Ascending aorta (tissue), 2 donors: ENCODE measurements at places on chromosomes 7 and 10. TPM values are rescaled to one million over a fixed set of nuclear protein-coding genes. Genes with fewer than 3 reads are reported as not detected.
A peak's percentile ranks its signal among the peaks of the same experiment; 100 is the strongest.

DNA sequence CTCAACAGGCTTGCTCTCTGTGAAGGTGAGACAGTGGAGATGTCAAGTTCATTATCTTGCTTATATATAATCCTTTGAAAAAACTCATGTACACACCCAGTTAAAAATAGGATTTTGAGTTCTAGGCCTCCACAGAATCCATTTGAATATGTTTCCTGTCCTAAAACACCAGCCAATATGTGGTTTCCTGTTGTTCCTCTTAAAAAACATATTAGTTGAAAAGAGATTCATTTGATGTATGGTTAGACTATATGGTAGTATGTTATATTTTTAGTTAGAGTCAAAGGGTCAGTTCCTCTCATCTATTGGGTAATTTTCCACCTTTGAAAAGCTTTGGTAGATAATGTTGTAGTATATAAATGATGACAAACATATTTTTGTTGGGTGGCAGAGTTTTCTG, 16.0 kb downstream of the PPP1R9A start:
- no peak overlapping the region for H3K4me3 ChIP-seq
- no peaks in the 10 kb centered on the region for H3K36me3 ChIP-seq
- no peaks in the 10 kb centered on the region for H3K27me3 ChIP-seq
- DNase-seq, result no peak

- H3K27ac ChIP-seq, result no peak within 1 kb of the TSS
- no peaks in the 10 kb centered on the region for H3K27me3 ChIP-seq
- H3K4me3 ChIP-seq, result no peak within 1 kb of the TSS
- H3K4me1 ChIP-seq, result no peaks in the 10 kb centered on the region
- no peak for DNase-seq
- H3K36me3 ChIP-seq, result no peaks in the 10 kb centered on the region
Measured at GRCh38 chr10:5404208-5405041, at the start of gene TUBAL3. TUBAL3 (minus strand) TSS chr10:5404828; CDS start chr10:5404792, 36 bp downstream.

NAT16 gene
- total RNA-seq, result not detected

XRCC2 gene
- 0.11 TPM for total RNA-seq

IRF5 gene
- not detected for total RNA-seq

- no peak overlapping the region for H3K4me3 ChIP-seq
- no peaks in the 10 kb centered on the region for H3K36me3 ChIP-seq
- no peak for DNase-seq
- H3K4me1 ChIP-seq, result no peaks in the 10 kb centered on the region
Measured at GRCh38 chr7:147081117-147081516, 964.5 kb downstream of the CNTNAP2 start.

DNA sequence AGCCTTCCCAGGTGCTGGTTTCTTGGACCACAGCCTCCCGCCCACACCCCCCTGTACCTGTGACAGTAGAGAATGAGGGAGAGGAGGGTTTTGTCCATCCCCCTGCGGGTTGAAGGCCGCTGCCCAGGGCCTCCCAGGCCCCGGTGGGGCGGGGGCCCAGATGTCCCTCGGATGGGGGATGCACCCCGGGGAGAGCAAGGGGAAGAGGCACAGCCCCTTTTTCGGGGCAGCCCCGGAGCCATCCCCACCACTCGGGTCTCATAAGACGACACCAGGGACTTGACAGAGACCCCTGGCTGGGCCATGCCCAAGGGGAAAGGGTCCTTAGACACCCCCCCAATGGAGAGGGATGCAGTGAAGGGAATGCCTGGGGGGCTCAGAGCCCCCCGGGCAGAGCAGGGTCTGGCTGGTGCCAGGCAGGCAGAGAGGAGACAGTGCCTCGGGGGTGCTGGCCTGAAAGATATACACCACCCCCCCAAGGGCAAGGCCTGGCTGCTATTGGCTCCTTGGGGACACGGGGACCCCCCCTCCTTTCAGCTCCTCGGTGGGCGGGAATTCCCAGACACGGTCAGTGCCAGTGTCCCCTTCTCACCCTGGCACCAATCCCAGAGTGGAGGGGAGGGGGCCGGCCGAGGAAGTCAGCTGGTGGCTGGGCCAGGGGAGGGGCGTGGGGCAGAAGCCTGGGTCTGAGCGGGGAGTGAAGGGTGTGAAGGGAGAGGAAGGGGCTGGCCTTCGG, 3.7 kb upstream of the SPACDR start:
- H3K27me3 ChIP-seq, result no peaks in the 10 kb centered on the region
- H3K36me3 ChIP-seq, result peaks cover 25% of the 10 kb centered on the region
- H3K4me3 ChIP-seq, result no peak overlapping the region
- no peak for DNase-seq
- peaks cover 18% of the 10 kb centered on the region for H3K4me1 ChIP-seq

- DNase-seq, result peak; percentile 42
- H3K4me1 ChIP-seq, result peaks cover 4% of the 10 kb centered on the region
- no peaks in the 10 kb centered on the region for H3K36me3 ChIP-seq
- no peak overlapping the region for H3K4me3 ChIP-seq
Measured at GRCh38 chr10:49615721-49616120, 1.9 kb downstream of the CHAT start.

DNA sequence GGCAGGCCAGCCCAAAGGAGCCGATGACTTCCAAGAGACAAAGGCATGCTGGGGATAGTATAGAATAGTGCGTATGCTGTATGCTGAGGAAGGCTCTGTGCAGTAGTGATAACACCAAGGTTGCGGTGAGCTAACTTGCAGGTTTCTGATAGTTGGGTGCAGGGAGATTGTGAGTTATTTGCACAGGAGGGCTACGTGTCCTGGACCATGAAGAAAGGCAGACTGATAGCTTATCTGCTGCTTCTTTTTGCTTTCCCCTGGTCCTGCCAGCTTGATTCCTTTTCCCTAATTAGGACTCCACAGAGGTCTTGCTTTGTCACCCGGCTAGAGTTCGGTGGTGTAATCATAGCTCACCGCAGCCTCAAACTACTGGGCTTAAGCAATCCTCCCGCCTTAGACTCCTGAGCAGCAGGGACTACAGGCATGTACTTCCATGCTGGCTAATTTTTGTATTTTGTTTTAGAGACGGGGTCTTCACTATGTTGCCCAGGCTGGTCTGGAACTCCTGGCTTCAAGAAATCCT, 43.9 kb upstream of the ARHGAP12 start:
- no peaks in the 10 kb centered on the region for H3K36me3 ChIP-seq
- no peak for DNase-seq
- H3K4me3 ChIP-seq, result no peak overlapping the region
- no peak overlapping the region for H3K27ac ChIP-seq

DNA sequence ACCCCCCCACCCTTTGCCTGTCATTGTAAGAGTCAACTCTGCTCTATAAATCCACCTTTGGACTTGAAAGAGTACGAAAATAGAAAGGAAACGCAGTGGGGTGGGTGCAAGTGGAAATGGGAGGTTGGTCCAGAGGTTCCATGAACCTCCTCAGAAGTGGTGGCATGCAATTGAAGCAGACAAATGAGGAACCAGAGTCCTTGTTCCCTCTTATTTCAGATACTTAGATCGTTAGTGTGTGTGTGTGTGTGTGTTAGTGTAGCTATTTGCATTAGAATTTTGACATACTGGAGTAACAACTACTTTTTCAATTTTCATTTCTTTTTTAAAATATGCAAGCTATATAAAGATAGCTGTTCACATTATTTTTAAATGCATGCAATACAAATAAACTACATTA, 18.1 kb upstream of the TFAM start:
- no peaks in the 10 kb centered on the region for H3K4me1 ChIP-seq
- peaks cover 13% of the 10 kb centered on the region for H3K36me3 ChIP-seq
- H3K27me3 ChIP-seq, result no peaks in the 10 kb centered on the region
- no peak overlapping the region for H3K27ac ChIP-seq
- no peak overlapping the region for H3K4me3 ChIP-seq

GRCh38 chr10:43069211-43069515, 7.7 kb upstream of the RET start:
- no peaks in the 10 kb centered on the region for H3K4me1 ChIP-seq
- no peak for DNase-seq
- H3K36me3 ChIP-seq, result no peaks in the 10 kb centered on the region
- no peak overlapping the region for H3K27ac ChIP-seq
- no peaks in the 10 kb centered on the region for H3K27me3 ChIP-seq

DNA sequence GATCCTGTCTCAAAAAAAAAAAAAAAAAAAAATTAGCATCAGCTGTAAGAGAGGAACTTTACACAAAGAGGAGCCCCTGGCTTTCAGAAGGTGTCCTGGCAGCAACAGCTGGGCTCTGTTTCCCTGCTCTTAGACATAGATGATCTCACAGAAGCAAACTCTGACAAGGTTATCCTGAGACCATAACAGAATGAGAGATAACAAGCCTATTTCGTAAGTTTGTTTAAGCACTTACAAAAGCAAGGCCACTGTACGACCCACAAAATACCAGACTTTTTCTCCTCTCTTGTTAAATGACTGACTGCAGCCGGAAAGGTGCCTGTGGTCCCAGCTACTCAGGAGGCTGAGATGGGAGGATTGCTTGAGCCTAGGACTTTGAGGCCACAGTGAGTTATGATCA, 33.3 kb upstream of the OTUD1 start:
- H3K27ac ChIP-seq, result no peak overlapping the region
- no peaks in the 10 kb centered on the region for H3K27me3 ChIP-seq
- no peak for DNase-seq
- H3K4me1 ChIP-seq, result no peaks in the 10 kb centered on the region

PRKAR2B gene
- 10.5 TPM for total RNA-seq
